ENCODE measurements at places on chromosomes 11 and 22. TPM values are rescaled to one million over a fixed set of nuclear protein-coding genes. Genes with fewer than 3 reads are reported as not detected.

Gene IFITM10
- total RNA-seq, result 2.8 TPM

Gene EMID1
- total RNA-seq, result 0.28 TPM

Gene NECTIN1
- total RNA-seq, result 7.7 TPM

Gene LIF
- 79.2 TPM for total RNA-seq

Gene OR51B4
- total RNA-seq, result not detected

Gene ASRGL1
- total RNA-seq, result 0.28 TPM

Gene LDHAL6A
- total RNA-seq, result not detected

Gene OR8D1
- total RNA-seq, result under 0.01 TPM

Gene WNT11
- 0.85 TPM for total RNA-seq

Gene SERGEF
- 15.3 TPM for total RNA-seq

Gene FXYD2
- 0.38 TPM for total RNA-seq

Gene CEP126
- 2.8 TPM for total RNA-seq

Gene ASCL3
- total RNA-seq, result not detected

Gene FIBIN
- 2.3 TPM for total RNA-seq

Gene OR51I1
- not detected for total RNA-seq

Gene APOA4
- total RNA-seq, result not detected

Gene WBP2NL
- 0.19 TPM for total RNA-seq

Gene CLMP
- total RNA-seq, result 324 TPM

Gene FOLR2
- not detected for total RNA-seq

Gene SCGB1D2
- total RNA-seq, result not detected

Gene RIMBP3B
- under 0.01 TPM for total RNA-seq

Gene KRTAP5-10
- not detected for total RNA-seq

Gene MMP8
- total RNA-seq, result not detected

Gene RAC2
- 13.0 TPM for total RNA-seq

Gene MS4A4A
- not detected for total RNA-seq

Gene PRRG4
- total RNA-seq, result under 0.01 TPM

Gene TMEM191B
- total RNA-seq, result 0.77 TPM

Gene MS4A2
- total RNA-seq, result not detected

Gene ANAPC15
- 49.3 TPM for total RNA-seq

Gene CCDC87
- 0.28 TPM for total RNA-seq

Gene SCUBE1
- total RNA-seq, result not detected

Gene PTGDR2
- total RNA-seq, result 2.3 TPM

Gene GAL3ST3
- not detected for total RNA-seq

Gene IL17REL
- not detected for total RNA-seq

Gene USP28
- total RNA-seq, result 33.0 TPM

Gene SAA4
- not detected for total RNA-seq

Gene EWSR1
- 202 TPM for total RNA-seq

Gene ANGPTL5
- 0.28 TPM for total RNA-seq

Gene OR52E6
- not detected for total RNA-seq

Gene OR8G1
- total RNA-seq, result not detected

Gene SYT13
- under 0.01 TPM for total RNA-seq

Gene CRYBB1
- total RNA-seq, result not detected

Gene RAB3IL1
- 6.5 TPM for total RNA-seq

Gene RPL3
- total RNA-seq, result 2,744 TPM

Gene MYRF
- total RNA-seq, result 2.0 TPM

Gene BARX2
- total RNA-seq, result not detected

Gene FAT3
- 5.0 TPM for total RNA-seq

Gene LYVE1
- total RNA-seq, result 1.5 TPM

Gene P2RX6
- total RNA-seq, result 2.7 TPM

Gene DTX4
- total RNA-seq, result 0.85 TPM

Gene KCTD21
- total RNA-seq, result 8.5 TPM

Gene P4HA3
- 47.9 TPM for total RNA-seq

Gene KRTAP5-3
- not detected for total RNA-seq

Gene CDC42BPG
- 1.1 TPM for total RNA-seq

Measured in regular cardiac myocyte (primary cell).